Caco-2 (cell line): ENCODE measurements at places on chromosomes 16 and 17. TPM values are rescaled to one million over a fixed set of nuclear protein-coding genes. Genes with fewer than 3 reads are reported as not detected.

C17orf78 gene
- total RNA-seq, result not detected in 2 replicates

CSF3 gene
- not detected in 2 replicates for total RNA-seq

RAMP2 gene
- total RNA-seq, result 21.4 and 24.3 TPM in 2 replicates

NTN3 gene
- total RNA-seq, result 0.30 and 0.39 TPM in 2 replicates

OTOP2 gene
- not detected in 2 replicates for total RNA-seq

TBX4 gene
- 2.5 TPM in 2 replicates for total RNA-seq

ZP2 gene
- total RNA-seq, result not detected in 2 replicates

PITPNM3 gene
- 0.32 and 0.50 TPM in 2 replicates for total RNA-seq

FBXW10 gene
- 0.11 TPM in 1 of 2 replicates, not detected in the other for total RNA-seq

TAT gene
- total RNA-seq, result not detected in 2 replicates

CMTM2 gene
- total RNA-seq, result not detected in 2 replicates

ZNF263 gene
- total RNA-seq, result 37.0 and 37.4 TPM in 2 replicates

GRAPL gene
- not detected in 2 replicates for total RNA-seq

DNA sequence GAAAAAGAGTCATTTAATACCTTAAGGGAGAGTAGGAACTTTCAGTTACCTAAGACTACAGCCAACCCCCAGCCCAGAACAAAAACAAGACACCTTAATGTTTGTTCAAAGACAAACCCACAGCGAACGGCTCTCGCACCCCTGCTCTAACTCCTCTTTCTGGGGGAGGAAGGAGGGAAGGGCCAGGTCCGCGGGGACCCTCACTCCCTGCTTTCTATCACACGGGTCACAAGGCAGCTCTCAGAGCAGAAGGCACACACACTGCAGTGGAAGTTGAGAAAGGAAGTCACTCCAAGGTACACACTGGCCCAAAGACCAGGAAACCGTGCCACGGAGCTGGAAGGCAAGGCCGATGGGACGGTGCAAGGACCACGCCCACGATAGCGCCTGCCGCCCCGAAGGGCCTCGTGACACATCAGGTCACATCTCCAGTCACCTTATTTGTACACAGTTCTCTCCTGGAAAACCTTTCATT, 10.0 kb downstream of the LITAFD start:
- no peak for DNase-seq
- no peak overlapping the region for H3K27ac ChIP-seq
- H3K4me1 ChIP-seq, result no peaks in the 10 kb centered on the region
- peaks cover 3% of the 10 kb centered on the region for H3K36me3 ChIP-seq
- no peak overlapping the region for H3K4me3 ChIP-seq

- H3K4me3 ChIP-seq, result no peak overlapping the region
- no peaks in the 10 kb centered on the region for H3K27me3 ChIP-seq
- no peak for DNase-seq
- no peak overlapping the region for H3K27ac ChIP-seq
These were observed 99.3 kb downstream of the NDE1 start for GRCh38 chr16:15749371-15749770.

DNA sequence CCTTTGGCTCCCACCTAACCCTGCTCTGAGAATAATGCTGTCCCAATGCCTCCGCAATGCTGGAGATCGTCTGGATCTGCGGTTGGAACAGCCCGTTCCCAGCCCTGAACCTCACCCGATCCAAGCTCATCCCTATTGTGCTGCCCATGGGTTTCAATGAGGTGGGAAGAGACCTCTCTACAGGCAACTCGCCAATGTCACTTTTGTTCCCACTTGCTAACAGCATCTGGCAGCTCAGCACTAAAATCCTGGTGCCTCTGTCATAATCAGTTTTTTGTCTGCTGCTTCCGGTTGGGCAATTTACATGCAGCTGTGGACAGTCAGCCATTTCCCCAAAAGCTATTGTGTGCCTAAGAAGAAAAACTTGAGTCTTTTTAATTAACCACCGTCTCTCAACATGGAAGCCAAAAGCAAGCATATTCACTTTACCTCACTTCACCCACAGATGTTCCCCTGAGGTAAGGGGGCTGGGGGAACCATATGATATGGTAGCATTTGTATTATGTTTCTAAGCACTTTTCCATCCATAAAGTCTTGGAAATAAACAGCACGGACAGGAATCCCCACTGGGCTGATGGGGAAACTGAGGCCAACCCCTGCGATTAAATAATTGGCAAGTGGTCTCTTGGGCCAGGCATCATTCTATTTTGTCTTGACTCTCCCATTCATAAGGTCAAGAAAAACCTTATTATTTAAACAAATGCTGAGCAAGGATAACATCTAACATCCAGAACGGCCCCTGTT, 159.2 kb upstream of the CDH5 start:
- no peak overlapping the region for H3K27ac ChIP-seq
- H3K36me3 ChIP-seq, result no peaks in the 10 kb centered on the region
- H3K4me3 ChIP-seq, result no peak overlapping the region

- H3K4me1 ChIP-seq, result peaks cover 12% of the 10 kb centered on the region
These were observed 808 bp upstream of the BAHCC1 start for GRCh38 chr17:81394377-81394920.

DNA sequence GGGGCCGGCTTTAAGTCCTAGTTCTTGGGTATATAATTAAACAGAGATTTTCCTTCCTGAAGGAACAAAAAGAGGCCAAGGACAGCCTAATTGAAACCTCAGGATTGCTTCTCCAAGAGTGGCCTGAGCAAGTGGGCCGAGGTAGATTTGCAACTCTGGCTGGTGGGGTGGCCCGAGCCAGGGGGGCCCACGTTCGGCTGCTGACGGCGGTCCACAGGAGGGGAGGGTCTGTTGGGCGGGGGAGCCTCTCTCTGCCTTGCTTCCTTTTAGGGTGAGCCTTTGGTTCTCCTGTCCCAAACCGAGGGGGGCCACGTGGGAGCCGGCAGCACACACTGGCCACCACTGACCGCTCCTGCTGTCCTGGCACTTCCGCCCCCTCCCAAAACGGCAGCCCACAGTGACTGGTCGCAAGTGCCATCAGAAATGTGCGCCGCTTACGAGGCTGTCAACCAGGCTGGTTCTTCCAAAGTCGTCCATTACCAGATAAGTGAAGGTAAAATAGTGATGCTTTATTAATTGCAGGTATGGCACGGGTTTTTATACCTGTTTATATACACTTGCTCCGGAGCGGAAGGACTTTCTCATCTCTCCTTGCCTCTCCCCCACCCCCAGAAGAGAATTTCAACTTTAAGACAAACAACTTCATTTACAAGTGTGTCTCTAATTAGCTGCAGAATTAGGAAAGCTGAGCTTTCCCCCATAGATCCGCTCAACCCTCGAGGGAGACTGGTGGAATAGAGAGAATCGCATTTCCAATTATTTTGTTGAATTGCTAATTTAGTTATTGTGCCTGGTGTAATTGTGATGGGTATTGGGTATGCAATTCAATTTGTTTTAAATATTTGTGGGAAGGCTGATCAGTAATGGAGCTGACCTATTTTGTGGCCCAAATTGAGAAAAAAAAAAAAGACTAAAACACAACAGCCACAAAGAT, 117.8 kb downstream of the AATF start:
- no peaks in the 10 kb centered on the region for H3K27me3 ChIP-seq
- no peak overlapping the region for H3K4me3 ChIP-seq
- no peaks in the 10 kb centered on the region for H3K36me3 ChIP-seq
- H3K4me1 ChIP-seq, result peaks cover 8% of the 10 kb centered on the region
- no peak overlapping the region for H3K27ac ChIP-seq

DNA sequence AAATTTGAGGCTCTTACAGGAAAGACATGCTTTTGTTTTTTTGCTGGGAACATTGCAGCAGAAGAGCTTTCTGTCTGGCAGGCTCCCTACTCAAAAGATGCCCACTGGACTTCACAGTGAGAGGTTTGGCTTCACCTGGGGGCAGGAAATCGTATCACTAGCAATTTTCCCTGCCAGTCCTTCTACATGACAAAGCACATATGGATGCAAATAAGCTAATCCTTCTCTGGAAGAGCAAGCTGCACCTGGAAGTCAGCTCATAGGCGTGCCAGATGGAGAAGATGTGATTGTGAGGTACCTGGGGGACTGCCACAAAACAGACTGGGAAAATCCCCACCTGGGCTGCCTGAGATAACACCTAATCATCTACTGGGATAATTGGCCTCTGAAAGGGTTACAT, 195.0 kb upstream of the CPHXL start:
- H3K4me3 ChIP-seq, result no peak overlapping the region
- H3K27ac ChIP-seq, result no peak overlapping the region
- DNase-seq, result no peak
- H3K27me3 ChIP-seq, result no peaks in the 10 kb centered on the region
- H3K4me1 ChIP-seq, result 0 out of 2 replicates have a peak, but pooled peaks cover 3% of the 10 kb centered on the region
- H3K36me3 ChIP-seq, result no peaks in the 10 kb centered on the region

DNA sequence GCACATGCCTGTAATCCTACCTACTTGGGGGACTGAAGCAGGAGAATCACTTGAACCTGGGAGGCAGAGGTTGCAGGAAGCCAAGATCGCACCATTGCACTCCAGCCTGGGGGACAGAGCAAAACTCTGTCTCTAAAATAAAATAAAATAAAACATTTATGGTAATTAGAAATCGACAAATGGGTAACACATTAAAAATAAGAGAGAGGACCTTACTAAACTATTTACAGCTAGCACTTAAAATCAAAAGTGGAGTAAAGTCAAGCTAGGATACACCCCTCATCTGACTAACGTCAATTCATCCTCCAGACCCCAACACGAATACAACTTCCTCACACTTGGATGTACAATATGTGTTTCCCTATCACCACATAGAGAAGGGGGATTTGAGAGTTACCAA, 27.8 kb upstream of the RHOT1 start:
- no peak for DNase-seq
- H3K36me3 ChIP-seq, result no peaks in the 10 kb centered on the region
- H3K4me3 ChIP-seq, result no peak overlapping the region
- no peak overlapping the region for H3K27ac ChIP-seq
- no peaks in the 10 kb centered on the region for H3K4me1 ChIP-seq

DNA sequence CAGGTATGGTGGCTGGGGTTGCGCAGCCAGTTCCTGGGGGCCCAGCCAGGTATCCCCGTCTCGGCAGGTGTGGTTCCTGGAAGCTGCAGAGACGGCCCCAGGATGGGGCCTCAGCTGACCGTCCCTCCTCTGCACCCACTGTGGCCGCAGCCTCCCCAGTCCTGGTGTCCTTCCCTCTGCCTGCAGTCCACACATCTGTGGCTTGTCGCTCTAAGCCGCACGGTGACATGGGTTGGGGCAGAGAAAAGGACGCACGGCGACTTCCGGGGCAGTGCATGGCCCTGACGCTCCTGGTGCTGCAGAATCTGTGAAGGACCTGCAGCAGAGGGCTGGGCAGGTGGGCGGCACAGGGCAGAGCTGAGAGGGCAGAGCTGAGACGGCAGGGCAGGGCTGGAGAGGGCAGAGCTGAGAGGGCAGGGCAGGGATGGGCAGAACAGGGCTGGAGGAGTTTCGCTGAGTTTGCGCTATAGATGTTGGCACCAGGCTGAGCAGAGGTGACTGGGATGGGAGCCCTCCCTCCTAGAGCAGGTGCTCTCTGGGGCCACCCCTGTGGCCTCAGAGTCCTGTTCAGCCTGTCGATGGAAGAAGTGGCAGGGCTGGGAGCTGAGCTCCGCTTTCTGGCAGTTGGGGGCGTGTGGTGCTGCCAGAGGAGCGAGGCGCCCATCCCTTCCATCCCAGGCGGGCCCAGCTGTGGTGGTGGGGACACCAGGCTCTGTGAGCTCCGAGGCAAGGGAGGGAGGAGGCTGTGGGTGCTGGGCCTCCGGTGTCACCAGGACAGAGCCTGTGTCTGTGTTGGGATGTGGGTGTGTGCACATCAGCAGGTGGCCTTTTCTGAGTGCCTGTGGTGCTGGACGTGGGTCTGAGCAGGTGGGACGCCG, 23.0 kb downstream of the TSC2 start:
- no peak overlapping the region for H3K27ac ChIP-seq
- DNase-seq, result no peak
- H3K4me3 ChIP-seq, result no peak overlapping the region

DNA sequence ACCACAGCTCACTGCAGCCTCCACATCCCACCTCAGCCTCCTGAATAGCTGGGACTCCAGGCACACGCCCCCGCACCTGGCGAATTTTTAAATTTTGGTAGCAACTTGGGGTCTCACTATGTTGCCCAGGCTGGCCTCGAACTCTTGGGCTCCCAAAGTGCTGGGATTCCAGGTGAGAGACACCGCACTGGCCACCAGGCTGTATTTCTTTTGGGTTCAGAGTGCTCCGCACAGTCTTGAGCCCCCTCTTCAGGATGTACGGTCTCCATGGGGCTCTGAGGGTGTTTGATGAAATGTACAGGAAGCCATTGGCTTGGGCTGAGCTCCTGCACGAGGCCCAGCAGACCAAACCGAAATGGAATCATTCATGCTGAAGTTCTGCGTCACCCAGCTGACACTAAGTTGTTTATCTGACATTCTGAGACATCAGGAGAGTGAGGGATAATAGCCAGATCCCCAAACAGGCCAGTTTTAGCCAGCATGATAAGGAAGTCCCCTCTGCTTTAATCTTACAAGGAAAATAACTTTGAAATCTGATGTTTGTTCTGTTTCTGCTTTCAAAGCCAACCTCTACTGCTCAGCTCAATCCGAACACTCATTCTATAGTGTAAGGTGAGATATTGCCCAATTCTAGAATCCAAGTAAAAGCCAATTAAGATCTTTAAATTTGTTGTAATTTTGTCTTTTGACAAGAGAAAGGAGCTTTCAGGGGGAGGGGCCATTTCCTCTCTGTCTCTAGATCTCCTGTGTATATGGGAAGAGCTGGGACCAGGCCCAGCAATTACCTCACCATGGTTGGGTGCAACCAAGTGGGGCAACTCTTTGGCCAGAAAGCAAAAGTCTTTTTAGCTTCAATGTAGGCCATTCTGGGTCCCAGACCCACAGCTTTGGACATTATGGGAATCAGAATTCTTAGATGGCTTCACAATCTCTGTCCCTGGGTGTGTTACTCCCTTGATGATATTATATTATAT, 23.7 kb downstream of the GPR142 start:
- DNase-seq, result no peak
- no peaks in the 10 kb centered on the region for H3K27me3 ChIP-seq
- H3K4me1 ChIP-seq, result peaks cover 9% of the 10 kb centered on the region; the same call in 1 of the 2 replicates
- no peak overlapping the region for H3K27ac ChIP-seq
- H3K36me3 ChIP-seq, result no peaks in the 10 kb centered on the region

DNA sequence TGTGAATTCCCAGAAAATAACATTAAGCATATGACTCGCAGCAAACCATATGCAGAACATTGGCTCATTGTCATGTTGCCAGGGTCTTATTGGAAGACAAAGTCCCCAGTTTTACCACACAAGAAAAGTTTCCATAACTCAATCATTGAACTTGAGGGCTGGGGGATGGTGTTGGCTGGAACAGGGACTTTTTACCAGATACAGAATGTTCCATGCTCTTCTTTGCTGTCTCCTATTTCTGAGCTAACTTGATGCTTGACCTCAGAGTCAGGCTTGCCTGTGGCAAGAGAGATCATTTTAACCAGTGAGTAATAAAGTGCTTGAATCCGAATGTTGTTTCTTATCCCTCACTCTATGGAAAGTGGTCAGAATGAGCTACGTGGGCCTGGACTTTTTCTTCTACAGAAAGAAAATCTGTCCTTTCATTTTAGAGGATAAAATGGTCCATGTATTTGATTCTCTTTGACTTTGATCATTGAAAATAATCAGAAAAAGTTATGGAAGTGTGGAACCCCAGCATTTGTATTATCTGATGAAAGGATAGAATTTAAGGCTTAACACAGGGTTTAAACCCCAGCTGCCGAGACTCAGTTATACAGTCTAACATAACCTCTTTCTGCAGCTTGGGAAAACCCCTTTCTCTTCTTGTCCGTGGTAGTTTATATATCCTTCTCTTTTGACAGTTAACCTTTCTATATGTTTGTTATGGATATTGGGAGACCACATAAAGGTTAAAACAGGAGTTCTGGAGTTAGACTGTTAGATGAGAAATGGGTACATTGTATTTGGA, 67.0 kb downstream of the TUBD1 start:
- H3K4me3 ChIP-seq, result no peak overlapping the region
- H3K27ac ChIP-seq, result peak overlapping the region; percentile 5
- peaks cover 44% of the 10 kb centered on the region for H3K4me1 ChIP-seq
- no peak for DNase-seq
- H3K27me3 ChIP-seq, result no peaks in the 10 kb centered on the region

- H3K36me3 ChIP-seq, result no peaks in the 10 kb centered on the region
- peak overlapping the region; percentile 78 for H3K4me3 ChIP-seq
- H3K27me3 ChIP-seq, result no peaks in the 10 kb centered on the region
These were observed 232.1 kb downstream of the MRTFB start for GRCh38 chr16:14303182-14303618.
